ENCODE measurements at places on chromosomes 12 and 14. TPM values are rescaled to one million over a fixed set of nuclear protein-coding genes. Genes with fewer than 3 reads are reported as not detected.

DNA sequence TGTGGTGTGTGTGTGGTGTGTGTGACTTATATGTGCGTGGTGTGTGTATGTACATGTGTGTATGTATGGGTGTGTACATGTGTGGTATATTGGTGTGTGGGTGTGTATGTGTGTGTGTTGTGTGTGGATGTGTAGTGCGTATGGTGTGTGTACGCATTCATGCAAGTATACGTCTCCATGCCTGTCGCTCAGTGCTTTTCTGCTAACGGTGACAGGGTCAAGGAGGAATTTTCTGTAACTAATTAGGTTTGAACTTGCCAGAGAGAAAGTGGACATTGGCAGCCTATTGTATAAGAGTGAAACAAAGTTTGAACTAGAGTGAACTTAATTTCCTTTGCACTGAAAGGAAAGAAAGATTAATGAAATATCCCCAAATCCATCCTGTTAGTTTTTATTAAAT lies 120.9 kb upstream of the GSC start:
- DNase-seq: no peak
- H3K27ac ChIP-seq: no peak overlapping the region
- H3K4me3 ChIP-seq: no peak overlapping the region
- no peaks in the 10 kb centered on the region for H3K4me1 ChIP-seq

MSRB3 gene
- total RNA-seq: 1.2 TPM

GRCh38 chr12:82054566-82054965 lies 295.4 kb upstream of the PPFIA2 start:
- no peak overlapping the region for H3K4me3 ChIP-seq
- no peaks in the 10 kb centered on the region for H3K36me3 ChIP-seq
- H3K4me1 ChIP-seq: no peaks in the 10 kb centered on the region
- H3K27me3 ChIP-seq: no peaks in the 10 kb centered on the region
- no peak for DNase-seq

- peaks cover 15% of the 10 kb centered on the region for H3K27me3 ChIP-seq
- H3K27ac ChIP-seq: no peak overlapping the region
- DNase-seq: no peak
- no peaks in the 10 kb centered on the region for H3K36me3 ChIP-seq
- H3K4me1 ChIP-seq: peaks cover 3% of the 10 kb centered on the region
Observed at GRCh38 chr14:61154641-61155040, 126.5 kb downstream of the TMEM30B start.

ACSM4 gene
- total RNA-seq: not detected

CDKN3 gene
- total RNA-seq: 31.1 TPM
